Mesothelial cell of epicardium (in vitro differentiated cells): ENCODE measurements at places on chromosomes 6 and 20. TPM values are rescaled to one million over a fixed set of nuclear protein-coding genes. Genes with fewer than 3 reads are reported as not detected.

- no peak for DNase-seq
Measured at GRCh38 chr6:165829376-165829775, 166.3 kb upstream of the PDE10A start.

- DNase-seq = no peak
Measured at GRCh38 chr6:43990275-43990626, 137.0 kb downstream of the MRPL14 start.

- DNase-seq = no peak
Measured at GRCh38 chr6:150720774-150721233, 121.1 kb downstream of the PLEKHG1 start.

- DNase-seq = no peak
Measured at GRCh38 chr6:135265278-135265677, 84.2 kb downstream of the MYB start.

DNA sequence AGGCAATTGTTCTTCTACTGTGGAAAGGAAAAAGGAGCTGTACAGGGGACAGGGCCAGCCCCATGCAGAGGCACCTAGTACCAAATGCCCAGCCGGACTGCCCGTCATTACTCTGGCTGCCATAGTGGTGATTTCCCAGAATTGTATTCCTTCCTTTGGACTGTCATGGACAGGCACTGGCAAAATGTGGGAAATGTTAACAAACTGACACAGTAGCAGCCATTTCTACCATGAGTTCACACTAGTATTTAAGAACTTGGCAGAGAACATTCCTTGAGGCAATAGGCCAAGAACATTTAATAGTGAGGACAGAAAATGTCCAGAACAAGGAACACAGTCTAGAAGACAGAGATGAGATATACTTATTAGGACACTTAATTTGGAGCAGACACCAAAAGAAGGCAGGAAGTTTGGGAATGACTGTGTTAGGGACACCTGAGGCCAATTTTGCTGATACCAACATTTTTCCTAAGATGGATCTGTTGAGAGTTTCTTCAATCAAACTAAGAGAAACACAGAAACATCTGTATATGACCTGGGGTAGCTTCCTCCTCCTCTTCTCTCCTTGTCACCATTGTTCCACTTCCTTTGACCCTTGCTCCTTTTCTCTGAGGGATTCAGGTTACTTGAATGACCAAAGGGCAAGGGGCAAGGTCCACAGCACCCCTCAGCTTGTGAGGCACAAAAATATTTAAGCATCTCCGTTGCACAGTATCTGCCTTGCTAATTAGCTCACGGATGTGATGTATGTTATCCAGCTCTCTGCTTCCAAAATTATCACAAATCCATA is 14.9 kb downstream of the ADTRP start:
- DNase-seq = no peak

GRCh38 chr6:20708367-20709124 is 174.3 kb downstream of the CDKAL1 start:
- DNase-seq = no peak

DNA sequence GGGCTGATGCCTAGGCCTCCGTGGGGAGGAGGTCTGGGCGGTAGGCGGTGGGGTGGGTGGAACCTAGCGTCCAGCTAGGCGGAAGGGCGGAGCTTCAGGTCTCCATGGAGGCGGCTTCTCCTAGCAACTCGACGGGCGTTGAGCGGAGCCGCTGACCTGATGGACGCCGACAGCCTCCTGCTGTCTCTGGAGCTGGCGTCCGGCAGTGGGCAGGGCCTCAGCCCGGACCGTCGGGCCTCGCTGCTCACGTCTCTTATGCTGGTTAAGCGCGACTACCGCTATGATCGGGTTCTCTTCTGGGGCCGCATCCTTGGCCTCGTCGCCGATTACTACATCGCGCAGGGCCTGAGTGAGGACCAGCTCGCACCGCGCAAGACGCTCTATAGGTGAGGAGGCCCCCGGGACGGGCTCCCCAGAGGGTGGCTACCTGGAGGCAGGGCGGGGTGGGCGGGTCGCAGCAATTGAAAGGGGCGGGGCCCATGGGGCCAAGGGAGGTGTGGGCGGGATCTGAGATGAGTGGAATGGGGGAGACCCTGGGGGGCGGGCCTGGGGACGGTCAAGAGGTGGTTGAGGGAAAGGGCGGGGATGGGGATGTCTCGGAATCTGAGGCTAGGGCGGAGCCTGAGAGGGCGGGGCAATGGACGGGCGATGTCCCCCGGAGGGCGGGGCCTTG is at the start of gene RSPH9:
Gene RSPH9, plus strand, starts transcription at position 97 of the 673 bp plus-strand sequence. Its CDS starts 63 bp downstream, at position 160.
- DNase-seq = no peak

The SYCP2L gene
- total RNA-seq = 16.6 to 20.1 TPM (median 19.9 TPM) in 3 replicates

The C6orf62 gene
- 60.5 to 61.9 TPM (median 61.0 TPM) in 3 replicates for total RNA-seq
